NCI-H345 (cell line): ENCODE measurements at places on chromosomes 5 and 9.

- no peak for DNase-seq
Measured at GRCh38 chr9:136829981-136830885, 12.0 kb upstream of the AJM1 start.

DNA sequence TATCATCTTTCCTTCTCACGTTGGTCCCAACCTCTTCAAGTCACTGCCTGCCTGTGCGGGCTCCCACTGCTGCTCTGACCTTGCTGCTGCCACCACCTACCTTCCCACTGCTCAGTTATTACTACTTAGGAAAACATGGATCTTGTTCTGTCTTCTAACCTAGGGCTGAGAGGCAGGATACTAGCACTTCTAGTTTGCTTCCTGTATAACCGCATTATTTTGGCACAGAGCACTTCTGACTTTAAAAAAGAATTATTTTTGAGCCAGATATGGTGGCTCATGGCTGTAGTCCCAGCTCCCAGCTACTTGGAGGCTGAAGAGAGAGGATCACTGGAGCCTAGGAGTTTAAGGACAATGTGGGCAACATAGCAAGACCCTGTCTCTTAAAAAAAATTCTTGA is 135.4 kb upstream of the GNA14 start:
- DNase-seq, result no peak

- DNase-seq, result no peak
Measured at GRCh38 chr9:135512904-135513303, 8.3 kb upstream of the LCN1 start.

DNA sequence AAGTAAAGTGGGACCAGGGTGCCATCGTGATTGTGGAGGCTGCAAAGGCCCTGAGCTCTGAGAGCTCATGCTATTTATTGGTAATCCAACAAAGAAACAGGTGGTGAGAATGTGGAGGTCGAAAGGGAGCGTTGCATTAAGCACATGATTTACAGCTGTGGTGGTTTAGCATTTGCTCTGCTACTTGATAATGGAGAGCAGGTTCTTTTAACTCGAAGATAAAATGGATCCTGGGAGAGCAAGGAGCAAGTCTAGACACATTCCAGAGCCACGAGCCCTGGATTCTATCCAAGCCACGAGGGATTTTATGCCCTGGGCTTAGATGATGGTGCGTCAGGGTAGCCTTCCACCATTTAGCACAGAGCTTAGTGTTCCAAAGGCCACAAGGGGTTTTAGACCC is 1710.1 kb upstream of the CDH9 start:
- DNase-seq, result no peak

DNA sequence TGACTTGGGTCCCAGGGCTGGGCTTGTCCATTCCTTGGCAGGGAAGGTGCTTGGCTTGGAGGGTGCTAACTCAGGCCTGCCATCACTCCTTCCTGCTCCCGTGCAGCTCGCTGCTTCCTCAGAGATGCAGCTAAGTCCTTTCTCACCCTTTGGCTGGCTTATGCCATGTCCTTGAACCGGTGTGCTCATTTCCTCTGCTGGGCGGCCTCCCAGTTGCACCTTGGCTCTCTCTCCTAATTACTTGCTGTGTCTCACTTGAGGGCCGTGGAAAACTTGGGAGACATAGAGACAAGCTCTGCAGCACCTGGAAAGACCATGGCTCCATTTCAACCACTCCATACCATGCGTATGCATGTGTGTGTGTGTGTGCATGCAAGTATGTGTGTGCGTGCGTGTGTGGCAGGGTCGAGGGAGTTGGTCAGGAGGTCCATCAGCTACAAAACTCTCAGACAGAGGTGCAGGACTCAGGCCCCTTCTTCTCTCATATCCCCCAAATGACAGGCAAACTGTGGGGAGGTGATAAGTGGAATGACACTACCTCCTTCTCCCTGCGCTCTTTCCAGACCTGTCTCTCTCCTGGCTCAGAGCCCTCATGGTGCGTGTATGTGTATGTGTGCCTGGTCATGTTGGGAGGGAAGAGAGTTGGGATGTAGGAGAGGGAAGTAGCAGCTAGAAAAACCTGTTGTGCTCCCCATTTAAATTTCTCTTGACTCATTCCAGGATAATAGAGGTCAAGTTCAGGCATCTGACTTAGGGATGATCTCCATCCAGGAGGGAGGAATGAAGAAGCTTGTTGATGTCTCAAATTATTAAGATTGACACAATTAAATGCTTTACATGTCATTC is 17.6 kb upstream of the MTMR12 start:
- no peak for DNase-seq

DNA sequence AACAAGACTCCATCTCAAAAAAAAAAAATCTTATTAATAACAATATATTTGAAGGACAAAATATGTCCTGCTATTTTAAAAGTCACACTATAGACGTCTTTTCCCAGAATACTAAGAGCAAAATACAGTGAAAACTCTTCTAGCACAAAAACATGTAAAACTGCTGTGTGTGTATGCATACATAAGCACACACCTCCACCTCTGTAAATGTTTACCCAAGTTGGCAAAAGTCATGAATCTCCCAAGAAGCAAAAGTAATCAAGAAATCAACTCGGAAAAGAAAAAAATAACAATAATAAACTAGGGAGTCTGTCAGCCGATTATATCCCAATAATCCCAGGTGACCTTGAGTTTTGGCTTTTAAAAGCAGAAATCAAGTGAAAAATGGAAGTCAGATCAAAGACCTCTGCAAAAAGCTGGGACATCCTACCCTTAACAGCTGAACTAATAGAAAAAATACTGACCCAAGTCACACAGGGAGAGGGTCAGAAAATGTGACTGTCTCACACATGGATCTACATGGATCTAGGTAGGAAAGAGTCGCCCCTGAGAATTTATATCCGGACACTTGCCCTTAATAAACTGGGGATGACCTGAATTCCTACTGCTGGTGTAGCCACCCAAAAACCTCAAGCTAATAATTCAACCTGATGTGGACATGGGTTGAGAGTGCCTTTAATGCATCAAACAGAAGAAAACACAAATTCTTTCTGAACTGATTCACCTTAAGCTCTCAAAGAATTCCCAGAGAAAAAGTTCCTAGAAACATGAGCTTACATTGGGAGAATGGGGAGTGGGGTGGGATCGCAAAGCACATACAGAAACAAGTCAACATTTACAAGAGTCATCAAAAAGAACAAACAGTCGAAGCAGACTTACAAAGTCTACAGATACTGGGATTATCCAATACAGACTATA is 29.9 kb downstream of the LPAR1 start:
- no peak for DNase-seq

GRCh38 chr5:172795318-172795977 is 24.5 kb upstream of the DUSP1 start:
- DNase-seq, result no peak

- no peak for DNase-seq
Measured at GRCh38 chr5:167759057-167759821, 532.2 kb upstream of the WWC1 start.

GRCh38 chr9:10614196-10614800 is 1.5 kb upstream of the PTPRD start:
- no peak for DNase-seq

GRCh38 chr9:125475385-125475784 is 213.8 kb downstream of the GAPVD1 start:
- no peak for DNase-seq

GRCh38 chr5:30605693-30606268 is 587.7 kb upstream of the CDH6 start:
- DNase-seq, result peak; percentile 59

- DNase-seq, result no peak
Measured at GRCh38 chr5:86964889-86965288, 302.8 kb upstream of the RASA1 start.

GRCh38 chr5:167107684-167108083 is 1183.8 kb upstream of the WWC1 start:
- DNase-seq, result no peak

DNA sequence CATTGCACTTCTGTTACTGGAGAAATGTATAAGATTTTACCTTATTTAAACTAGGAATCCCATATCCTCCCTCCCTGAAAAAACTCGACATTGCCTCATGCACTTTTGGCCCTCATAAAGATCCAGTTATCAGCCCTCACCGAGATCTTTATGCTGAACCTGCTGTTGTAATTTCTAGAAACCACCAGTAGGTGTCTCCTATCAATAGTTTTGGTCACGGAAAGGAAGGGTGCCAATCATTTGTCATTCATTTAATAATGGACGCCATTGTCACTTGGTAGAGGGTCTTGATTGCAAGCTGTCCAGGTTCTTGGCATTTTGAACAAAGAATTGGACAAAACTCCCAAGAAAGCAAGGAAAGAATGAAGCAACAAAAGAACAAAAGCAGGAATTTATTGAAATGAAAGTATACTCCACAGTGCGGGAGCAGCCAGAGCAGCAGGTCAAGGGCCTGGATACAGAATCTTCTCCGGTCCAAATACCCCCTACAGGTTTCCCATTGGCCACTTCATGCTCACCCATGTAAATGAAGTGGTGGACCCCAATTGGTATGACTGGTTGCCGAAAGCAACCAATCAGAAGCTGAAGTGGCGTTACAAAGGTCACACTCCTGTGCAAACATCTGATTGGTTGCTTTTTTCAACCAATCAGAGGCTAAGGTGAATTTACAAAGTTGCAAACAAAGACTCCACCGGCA is 524.3 kb downstream of the PSAT1 start:
- DNase-seq, result peak; percentile 32

DNA sequence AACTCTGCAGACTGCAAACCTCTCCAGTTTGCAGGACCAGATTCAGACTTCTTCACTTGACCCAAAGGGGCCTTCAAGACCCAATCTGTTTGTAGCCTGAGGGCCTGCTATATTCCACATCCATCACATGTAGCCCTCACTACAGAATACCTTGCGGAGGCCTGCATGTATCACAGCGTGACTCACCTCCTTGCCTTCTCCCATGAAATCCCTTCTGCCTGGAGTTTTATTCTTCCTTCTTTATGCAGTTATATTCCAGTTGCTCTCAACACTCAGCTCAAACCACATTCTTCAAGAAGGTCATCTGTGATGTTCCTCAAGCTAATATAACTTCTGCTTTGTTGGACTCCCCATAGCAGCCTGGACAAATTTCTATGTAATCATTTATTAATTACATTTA is 198.5 kb upstream of the PTGER4 start:
- no peak for DNase-seq

GRCh38 chr5:89064736-89065135 is 181.8 kb upstream of the MEF2C start:
- no peak for DNase-seq

- DNase-seq, result no peak
Measured at GRCh38 chr9:3331801-3332200, 194.0 kb downstream of the RFX3 start.

- no peak for DNase-seq
Measured at GRCh38 chr9:114425126-114425525, 37.3 kb upstream of the AKNA start.

- no peak for DNase-seq
Measured at GRCh38 chr9:125589287-125589686, 117.7 kb downstream of the MAPKAP1 start.

- peak; percentile 39 for DNase-seq
Measured at GRCh38 chr9:99822806-99823591, 1.3 kb downstream of the NR4A3 start.

- DNase-seq, result no peak
Measured at GRCh38 chr5:158164296-158165047, 305.5 kb upstream of the CLINT1 start.

DNA sequence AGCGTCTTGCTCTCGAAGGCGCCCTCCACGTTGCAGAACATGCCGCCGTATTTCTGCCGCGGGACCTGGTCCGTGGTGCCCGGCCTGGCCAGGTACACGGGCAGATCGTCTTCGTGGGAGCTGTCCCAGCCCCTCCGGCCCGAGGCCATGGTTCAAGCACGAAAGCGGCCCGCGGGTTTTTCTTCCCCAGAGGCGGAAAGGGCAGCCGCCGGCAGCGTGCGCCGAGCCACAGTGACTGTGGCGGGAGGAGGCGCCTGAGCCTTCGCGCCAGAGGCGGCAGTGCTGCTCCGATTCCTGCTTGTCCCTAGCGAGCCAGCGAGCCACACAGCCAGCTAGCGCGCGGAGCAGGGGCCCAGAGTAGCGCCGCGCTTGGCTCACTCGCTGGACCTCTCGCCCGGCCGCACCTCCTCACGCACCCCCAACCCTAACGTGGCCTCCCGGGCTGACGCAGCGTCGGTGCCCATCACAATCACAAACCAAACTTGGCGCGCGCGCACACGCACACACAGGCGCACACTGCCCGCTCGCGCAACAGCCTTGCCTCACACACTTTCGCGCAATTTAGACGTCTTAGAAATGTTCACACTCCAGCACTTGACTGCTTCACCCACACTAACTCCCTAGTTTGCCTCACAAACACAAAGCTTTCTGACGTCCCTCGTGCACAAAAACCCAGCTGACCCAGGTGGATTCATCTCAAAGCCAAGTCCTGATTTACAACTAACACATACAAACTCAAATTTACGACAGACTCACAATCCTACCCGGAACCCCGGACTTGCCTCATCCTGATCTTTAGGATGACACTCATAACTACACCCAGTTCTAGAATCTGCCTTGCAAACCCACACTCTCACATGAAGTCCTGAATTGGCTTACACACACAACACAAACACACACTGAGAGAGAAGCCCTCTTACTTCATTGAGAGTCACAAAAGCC is at the start of gene DPYSL3:
TSS of gene DPYSL3 (minus strand) at position 359 of the 942 bp plus-strand sequence. CDS start at position 149, 210 bp downstream.
- peak; percentile 89 for DNase-seq

GRCh38 chr9:91697201-91697600 is 252.8 kb downstream of the ROR2 start:
- no peak for DNase-seq

- no peak for DNase-seq
Measured at GRCh38 chr5:154516475-154516874, 38.4 kb upstream of the HAND1 start.

- no peak for DNase-seq
Measured at GRCh38 chr5:118015511-118015910, 972.8 kb downstream of the DTWD2 start.

DNA sequence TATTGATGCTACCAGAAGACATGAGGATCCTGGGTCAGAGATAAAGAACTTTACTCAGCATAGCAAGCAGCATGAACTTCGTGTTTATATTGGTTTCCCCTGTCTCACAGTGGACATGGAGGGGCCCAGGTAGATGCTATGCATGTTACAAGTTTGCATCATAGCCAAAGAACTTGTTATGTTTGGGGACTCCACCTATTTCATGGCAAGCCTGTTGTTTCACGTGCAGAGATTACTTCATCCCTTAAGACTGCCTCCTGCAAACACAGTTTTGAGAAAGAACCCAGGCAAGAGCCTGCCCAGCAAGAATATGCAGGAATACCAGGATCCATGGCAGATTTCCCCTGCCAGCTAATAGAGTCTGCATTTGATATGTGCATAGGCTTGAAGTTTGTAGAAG is 68.4 kb downstream of the RCL1 start:
- DNase-seq, result no peak

DNA sequence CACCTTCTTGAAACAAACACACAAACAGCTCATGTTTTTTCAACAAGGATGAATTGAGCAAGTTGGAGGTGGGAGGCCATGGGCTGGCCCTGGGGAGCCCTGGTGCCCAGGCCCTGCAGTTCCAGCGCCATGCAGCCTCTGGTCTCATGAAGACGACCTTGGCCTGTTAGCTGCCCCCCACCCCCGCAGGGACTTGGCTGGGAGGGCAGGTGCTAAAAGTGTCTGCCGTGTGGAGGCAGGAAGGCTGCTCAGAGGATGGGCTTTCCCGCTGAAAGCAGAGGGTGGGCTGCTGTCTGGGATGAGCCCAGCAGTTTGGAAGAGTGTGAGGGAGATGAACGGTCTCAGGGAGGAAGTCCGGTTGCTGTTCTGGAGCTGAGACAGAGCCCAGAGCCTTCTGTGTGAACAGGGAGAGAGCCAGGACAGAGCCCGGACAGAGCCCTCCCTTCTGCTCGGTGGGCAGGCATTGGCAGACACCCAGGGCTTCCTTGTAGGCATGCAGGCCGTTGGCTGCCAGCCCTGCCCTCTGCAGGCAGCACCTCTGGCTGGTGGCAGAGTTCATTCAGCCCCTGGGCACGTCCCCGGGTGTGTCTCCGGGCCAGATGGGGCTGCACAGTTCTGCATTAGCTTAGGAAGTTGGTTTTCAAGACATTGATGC is 18.7 kb downstream of the ROPN1L start:
- no peak for DNase-seq
